ENCODE measurements at places on chromosomes 7 and 10. TPM values are rescaled to one million over a fixed set of nuclear protein-coding genes. Genes with fewer than 3 reads are reported as not detected.

DNA sequence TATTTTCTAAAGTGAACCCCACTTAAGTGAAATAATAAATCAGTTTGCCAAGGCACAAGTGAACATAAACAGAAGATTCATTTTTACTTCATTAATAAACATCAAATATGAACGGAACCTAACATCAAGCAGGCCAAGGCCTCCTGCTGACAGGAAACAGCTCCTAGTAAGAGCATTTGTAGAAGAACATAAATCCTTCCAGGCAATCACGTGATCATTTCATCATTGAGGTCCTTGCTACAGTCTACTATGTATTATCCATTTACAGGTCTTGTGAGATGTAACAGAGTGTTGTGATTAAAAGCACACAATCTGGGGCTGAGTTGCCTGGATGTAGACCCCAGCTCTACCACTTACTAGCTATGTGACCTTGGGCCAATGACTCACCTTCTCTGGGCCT is 70.6 kb downstream of the CALD1 start:
- DNase-seq: no peak

- no peak for DNase-seq
Observed at GRCh38 chr10:1036341-1036791, 10.7 kb upstream of the IDI2 start.

- DNase-seq: no peak
Observed at GRCh38 chr7:1566687-1567048, 3.2 kb downstream of the PSMG3 start.

GRCh38 chr7:128427289-128427891 is 17.6 kb upstream of the IMPDH1 start:
- peak; percentile 84 for DNase-seq

GRCh38 chr10:130012129-130012528 is 48.1 kb upstream of the EBF3 start:
- no peak for DNase-seq

DNA sequence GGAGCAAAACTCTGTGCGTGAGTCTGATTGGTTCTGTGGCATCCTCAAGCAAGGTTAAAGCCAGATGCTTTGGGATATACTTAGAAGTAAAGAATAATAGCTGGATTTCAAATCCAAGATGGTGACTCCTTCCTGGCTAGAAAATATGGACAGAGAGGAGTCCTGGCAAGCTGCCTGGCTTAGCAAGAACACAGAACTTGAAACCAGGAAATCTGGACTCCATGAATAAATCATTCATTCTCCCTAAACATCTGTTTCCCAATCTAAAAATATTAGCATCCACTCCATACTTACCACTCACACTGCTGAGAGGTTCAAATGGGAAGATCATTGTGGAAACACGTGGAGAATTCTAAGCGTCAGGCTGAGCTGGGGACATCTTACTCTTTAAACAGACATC is 1074.1 kb upstream of the AUTS2 start:
- DNase-seq: no peak

Gene TFEC
- 0.47 TPM for total RNA-seq

Measured in SJCRH30 (cell line).